ENCODE measurements at places on chromosomes 2 and 18.

DNA sequence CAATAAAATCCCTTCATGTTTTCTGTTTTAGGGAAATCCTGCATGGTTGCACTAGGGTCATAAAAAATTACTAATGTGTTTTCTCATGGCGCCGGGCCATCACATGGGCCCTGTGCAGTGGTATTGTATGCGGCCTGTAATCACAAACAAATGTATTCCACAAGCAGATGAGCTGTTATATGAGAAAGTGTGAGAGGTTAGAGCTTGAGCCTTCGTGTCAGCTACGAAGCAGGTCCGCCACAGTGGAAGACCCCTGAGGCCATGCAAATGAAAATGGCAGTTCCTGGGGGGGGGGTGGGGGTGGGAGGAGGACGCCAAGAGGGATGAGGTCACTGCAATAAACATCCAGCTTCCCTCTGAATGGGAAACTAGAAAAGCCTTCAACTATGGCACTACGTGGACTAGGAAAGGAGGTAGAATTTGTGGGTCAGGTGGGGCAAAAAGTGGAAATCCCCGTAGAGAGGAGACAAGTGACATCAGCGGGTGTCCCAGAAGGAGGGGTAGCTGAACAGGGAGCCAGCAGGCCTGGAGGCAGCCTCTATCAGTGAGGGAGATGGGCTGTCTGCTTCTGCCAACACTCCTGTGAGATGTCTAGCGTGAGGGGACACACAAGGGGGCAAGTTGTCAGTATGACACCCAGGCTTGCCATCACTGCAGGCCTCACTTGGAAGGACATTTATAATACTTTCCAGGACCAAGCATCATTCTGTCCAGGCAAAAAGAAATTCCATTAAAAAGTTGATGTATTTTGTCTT, 130.3 kb upstream of the CTAGE1 start:
- DNase-seq: peak; percentile 47

DNA sequence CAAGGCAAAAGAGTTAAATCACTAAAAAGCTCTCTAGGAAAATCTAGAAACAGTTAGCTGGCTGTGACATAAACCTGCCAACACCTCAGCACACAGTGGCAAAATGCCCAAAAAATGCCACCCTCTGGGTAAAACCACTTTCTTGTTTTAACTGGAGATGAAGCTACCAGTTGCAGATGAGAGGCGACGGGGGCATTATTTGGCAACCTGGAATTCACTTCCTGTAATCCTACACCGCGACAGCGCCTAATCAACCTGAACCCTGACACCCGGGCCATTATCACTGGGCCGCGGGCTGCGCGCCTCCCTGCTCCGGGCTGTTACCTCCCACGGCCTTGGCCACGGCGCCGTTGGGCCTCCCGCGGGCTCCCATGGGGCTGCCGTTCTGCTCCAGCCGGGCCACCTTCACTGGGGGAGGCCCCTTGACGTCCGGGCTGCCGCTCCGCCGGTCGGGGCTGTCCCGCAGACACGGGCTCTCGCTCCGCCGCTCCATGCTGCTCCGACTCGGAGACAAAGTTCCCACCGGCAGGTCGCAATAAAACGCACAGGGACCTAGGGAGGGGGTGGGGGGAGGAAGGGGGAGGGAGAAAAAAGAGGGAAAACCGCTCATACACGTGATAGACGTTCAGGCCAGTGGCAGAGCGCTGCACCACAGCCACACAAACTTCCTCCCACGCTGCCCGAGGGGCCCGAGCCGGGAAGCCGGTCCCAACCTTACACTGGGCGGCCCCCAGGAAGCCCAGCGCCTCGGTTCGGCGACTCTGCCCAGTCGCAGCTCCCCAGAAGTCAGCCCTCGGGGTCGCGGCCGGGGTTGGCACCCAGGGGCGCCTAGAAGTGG, 2.0 kb downstream of the SATB2 start:
- peak; percentile 72 for DNase-seq

DNA sequence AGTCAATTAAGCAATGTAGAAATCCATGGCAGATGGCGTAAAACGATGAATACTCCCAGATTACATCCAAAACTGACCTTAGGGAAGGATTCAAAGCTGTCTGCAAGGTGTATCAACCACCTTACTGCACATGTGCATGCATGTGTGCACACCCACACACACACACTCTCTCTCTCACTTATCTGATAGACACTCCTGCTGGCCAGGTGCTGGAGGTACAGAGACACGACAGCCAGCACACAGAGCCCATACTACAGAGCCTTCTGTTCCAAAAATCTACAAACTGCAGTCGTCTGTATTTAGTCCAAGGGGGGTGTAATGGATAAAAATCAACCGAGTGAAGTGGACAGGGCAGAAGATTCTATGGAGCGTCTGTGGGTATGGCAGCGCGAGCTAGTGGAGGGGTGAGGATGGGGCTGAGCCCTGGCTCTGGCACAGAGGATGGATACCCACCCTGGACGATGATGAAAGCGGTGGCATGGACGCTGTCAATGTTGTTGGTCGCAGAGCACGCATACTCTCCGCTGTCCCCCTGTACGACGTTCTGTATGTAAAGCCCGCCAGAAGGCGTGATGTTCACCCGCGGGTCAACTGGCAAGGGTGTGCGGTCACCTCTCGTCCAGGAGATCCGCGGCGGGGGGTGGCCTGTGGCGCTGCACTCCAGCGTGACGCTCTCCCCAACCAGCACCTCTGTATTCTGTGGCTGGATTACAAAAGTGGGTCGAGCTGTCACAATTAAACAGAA, 78.4 kb downstream of the PXDN start:
- DNase-seq: no peak

- DNase-seq: no peak
Observed at GRCh38 chr2:238586931-238587775, 160.4 kb downstream of the ASB1 start.

GRCh38 chr2:240419271-240419670, 16.2 kb upstream of the GPC1 start:
- no peak for DNase-seq

DNA sequence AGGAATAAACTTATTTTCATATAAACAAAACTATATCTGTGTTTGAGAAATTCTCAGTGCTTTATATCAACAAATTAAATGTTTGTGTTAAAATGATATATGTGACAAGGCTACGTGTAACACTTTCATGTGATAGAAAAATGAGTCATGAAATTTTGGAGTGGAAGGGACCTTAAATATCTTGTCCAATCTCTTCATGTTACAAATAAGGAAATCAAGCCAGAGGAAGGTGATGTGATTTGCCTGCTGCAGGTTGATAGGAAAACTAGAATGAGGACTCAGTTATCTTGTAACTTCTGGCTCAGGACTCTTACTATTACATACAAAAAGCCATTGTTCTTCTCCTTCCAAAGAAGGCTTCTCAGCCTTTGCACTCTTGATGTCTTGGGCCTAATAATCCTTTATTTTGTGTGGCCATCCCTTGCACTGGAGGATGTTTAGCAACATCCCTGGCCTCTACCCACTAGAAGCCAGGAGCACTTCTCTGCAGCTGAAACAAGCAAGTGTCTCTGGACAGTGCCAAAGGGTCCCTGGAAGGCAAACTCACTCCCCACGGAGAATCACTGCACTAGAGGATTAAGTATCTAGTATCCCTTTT, 43.0 kb upstream of the NARS1 start:
- DNase-seq: no peak

DNA sequence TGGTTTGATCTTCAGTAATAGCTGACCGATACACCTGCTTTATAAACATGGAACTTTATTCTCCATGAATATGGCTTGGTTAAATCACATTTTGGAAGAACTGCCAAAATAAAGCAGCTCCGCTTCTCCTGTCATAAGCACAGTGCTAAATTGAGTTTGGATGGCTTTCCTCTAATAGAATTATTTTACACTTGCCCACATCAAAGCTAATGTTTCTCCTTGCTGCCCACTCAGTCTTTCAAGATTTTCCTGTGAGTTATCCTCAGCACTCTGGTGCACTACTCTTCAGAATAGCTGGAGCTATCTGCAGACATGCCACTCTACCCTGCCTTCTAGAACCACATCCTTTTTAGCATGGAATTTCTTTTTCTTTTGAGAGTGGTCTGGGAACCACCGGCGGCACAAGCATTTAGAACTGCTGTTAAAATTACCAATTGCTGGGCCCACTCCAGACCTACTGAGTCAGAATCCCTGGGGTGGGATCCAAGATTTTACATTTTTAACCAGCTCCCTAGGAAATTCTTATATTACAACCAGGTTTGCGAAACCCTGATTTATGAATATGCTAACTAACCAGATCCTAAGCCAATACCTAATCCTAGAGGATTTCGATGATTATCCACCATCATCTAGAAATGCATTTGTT, 283.3 kb downstream of the AFF3 start:
- no peak for DNase-seq

DNA sequence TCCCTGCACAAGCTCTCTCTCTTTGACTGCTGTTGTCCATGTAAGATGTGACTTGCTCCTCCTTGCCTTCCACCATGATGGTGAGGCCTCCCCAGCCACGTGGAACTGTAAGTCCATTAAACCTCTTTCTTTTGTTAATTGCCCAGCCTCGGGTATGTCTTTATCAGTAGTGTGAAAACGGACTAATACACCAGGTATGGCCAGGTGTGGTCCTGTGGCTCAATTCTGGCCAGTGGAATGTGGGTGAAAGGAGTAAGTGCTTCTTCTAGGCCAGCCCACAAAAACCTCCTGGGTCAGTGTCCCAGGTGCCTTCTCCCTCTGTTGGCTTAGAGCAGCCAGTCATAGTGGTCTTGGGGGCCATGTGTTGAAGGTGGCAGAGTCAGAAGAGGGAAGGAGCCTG, 57.0 kb downstream of the PRKCE start:
- no peak for DNase-seq

- DNase-seq: no peak
Observed at GRCh38 chr2:163692611-163693482, 43.0 kb downstream of the FIGN start.

DNA sequence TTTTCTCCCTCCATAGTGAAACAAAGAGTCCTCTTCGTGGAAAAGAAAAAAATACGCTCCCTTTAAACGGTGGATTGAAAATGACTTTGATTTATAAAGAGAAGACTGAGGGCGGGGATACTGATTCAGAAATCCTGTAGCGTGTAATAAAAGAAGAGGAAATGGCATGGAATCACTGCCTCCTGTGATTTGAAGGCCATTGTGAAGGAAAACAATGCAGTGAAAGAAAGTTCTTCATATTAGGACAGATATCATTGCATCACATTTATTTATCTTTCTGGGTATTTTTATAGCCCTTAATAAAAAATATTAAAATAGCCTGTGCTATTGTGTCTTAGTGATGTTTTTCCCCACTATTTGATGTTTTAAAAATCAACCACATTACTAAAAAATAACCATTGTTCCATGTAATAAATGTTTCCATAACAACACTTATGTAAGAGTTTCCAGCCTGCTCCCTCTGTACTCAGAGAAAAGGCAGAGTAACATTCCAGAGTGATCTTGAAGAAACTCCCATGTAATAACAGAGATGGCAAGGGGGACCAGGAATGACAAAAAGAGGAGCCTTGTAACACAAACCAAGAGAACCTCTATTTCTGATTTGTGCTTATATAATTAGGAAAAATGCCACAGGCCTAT, 8.0 kb downstream of the MRPL33 start:
- no peak for DNase-seq

GRCh38 chr2:176412136-176412535, 142.9 kb downstream of the MTX2 start:
- DNase-seq: no peak

- DNase-seq: no peak
Observed at GRCh38 chr2:40352041-40352702, 99.7 kb downstream of the SLC8A1 start.

- DNase-seq: no peak
Observed at GRCh38 chr18:36199691-36200295, 12.5 kb downstream of the MOCOS start.

DNA sequence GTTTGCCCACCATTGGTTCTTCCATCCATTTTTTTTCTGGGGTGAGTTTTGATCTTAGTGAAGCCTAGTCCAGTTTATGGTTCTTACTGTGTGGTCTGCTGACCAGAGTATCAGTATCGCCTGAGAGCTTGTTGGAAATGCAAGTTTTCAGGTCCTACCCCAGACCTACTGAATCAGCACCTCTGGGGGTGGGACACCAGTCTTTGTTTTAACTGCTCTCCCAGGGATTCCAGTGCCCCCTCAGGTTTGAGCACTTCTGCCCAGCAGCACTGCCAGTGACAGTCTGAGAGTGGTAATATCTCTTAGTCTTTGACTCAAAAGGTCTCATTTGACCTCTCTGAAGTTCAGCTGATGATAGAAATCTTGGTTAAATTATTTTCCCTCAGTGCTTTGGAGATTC, 269.3 kb downstream of the ALPK2 start:
- no peak for DNase-seq

DNA sequence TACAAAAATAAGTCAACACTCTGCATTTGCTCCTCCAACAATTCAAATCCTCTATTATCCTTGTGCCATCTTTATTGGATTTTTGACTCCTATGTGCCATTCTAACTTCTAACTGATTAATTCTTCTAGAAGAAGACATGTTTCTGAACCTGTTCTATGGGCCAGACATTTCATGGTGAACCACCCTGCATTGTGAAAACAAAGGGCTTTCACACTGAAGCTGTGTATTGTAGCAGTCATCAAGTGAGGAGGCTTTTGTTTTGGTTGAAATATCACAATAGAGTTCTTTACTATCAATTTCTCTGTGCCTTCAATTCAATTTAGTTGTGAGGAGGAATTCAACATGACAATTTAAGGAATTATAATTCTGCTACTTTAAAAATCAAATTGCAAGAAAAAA, 357.9 kb downstream of the PLCL1 start:
- no peak for DNase-seq

DNA sequence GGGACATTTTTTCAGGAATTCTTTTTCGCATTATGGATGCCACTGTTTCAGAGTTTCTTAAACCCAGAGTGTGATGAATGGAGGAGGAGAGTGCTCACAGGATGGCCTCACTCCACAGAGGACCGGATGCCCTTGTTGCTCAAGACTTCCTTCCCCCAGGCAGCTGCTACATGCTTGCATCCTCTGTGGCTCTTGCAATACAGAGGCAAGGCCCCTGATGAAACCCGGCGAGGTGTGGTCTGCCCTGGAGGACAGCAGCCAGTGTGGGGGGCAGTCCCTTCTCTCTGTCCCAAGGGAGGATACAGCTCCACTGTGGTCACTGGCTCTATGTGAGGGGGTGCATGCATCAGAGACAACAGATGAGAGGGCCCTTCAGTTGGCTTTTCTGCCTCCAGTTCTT, 109.6 kb downstream of the SH3RF3 start:
- no peak for DNase-seq

GRCh38 chr2:72722492-72723070, 103.3 kb downstream of the EXOC6B start:
- no peak for DNase-seq

DNA sequence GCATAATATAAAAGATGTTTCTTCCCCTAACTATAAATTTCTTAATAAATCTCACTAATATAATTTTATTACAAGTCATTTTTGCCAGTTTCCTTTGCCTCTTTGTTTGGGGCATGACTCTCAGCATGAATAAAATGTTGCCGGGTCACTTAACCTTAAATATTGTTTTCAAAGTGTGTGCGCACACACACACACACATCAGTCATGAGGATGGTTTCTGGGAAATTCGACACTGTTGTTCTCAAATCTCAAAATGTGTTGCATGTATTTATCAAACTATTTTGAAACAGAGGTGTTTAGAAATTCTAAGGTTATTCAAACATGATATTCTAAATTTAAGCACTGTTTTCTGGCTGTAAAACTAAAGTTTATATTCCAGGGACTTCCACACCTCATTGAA, 31.5 kb downstream of the FAP start:
- no peak for DNase-seq

All from hepatocyte (in vitro differentiated cells).